Activated gamma-delta T cell treated with Interleukin-2 at 50 U/mL for 16 hours (primary cell): ENCODE measurements at places on chromosomes 3 and 15.
A peak's percentile ranks its signal among the peaks of the same experiment; 100 is the strongest.

GRCh38 chr15:70102827-70103226 lies 5.1 kb upstream of the TLE3 start:
- no peak for DNase-seq

DNA sequence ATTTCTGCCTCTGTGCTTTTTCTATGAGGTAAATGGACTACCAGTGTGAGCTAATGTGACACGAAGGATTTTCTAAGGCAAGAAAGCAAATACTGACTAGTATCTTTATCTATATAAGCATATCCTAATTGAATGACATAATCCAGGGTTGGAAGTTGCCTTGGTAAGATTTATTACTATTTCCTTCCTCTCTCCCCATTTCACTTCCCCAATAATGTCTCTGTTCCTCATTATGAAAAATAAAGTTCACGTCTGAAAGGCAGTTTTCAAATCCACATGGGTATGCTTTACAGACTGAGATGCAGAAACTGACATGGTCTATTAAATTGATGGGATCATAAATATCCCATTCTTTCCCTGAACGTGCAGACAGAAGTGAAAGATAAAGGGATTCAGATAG lies 86.0 kb downstream of the DTWD1 start:
- no peak for DNase-seq

GRCh38 chr3:16770021-16770420 lies 114.7 kb upstream of the PLCL2 start:
- no peak for DNase-seq

- peak; percentile 64 for DNase-seq
Observed at GRCh38 chr3:136194409-136195257, 1.5 kb downstream of the MSL2 start.

- DNase-seq: no peak
Observed at GRCh38 chr3:109743981-109744380, 406.6 kb upstream of the DPPA4 start.
